D341Med (cell line): ENCODE measurements at places on chromosomes 12 and 14.

- DNase-seq: no peak
Measured at GRCh38 chr12:130601327-130601726, 114.8 kb downstream of the RIMBP2 start.

DNA sequence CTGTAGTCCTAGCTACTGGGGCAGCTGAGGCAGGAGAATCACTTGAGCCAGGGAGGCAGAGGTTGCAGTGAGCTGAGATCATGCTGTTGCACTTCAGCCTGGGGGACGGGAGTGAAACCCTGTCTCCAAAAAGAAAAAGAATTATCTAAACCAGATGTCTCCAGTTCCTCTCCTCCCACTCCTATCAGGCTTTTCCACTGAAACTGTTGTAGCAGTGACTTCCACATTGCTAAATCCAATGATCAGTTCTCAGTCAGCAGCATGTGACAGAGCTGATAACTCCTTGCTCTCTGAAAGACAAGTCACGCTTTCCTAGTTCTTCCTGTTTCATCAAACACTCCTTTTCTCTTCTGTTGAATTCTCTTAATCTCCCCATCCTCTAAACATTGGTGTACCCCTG is 8.6 kb downstream of the SLC38A6 start:
- DNase-seq: no peak

GRCh38 chr14:28468191-28469151 is 298.1 kb upstream of the FOXG1 start:
- DNase-seq: no peak

GRCh38 chr12:128729628-128730121 is 94.1 kb downstream of the SLC15A4 start:
- no peak for DNase-seq

DNA sequence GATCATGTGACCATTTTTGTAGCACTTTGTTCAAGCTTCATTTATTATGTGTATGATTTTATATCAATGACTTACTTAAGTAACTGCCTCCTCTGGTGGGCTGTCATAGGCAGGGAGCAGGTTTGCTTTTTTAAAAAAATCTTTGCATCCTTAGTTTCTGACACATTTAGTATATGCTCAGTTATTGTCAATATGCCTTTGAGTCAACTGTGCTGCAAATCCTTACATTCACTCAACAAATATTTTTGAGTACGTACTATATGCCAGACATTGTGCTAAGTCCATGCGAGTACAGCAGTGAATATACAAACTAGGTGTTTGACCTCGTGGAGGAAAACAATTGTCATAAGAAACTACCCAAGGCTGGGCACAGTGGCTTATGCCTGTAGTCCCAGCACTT is 4.4 kb upstream of the ANAPC5 start:
- DNase-seq: no peak

GRCh38 chr14:53872681-53873089 is 83.9 kb downstream of the BMP4 start:
- DNase-seq: no peak

- no peak for DNase-seq
Measured at GRCh38 chr12:14562279-14562678, 5.4 kb downstream of the PLBD1 start.

GRCh38 chr14:101075025-101075800 is 171.7 kb upstream of the RTL1 start:
- DNase-seq: peak; percentile 18

GRCh38 chr12:68972595-68972994 is 39.6 kb upstream of the CPM start:
- DNase-seq: no peak

DNA sequence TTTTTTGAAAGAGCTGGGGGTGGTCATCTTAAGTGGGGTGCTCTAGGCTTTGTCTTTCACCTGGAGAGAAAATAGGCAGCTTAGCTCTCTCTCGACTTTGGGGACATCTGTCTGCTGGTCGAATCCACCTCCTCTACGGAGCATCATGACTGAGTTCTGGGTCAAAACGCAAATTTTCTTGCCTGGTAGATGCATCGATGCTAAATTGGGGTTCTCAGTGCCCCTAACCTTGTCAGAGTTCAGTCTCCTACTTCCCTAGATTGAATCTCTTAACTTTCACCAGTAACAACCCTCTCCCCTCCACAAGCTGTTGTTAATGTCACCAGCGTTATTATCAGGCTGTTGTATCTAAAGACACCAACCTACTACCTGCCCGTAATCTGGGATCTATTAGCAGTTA is 682 bp downstream of the FLRT2 start:
- DNase-seq: no peak

DNA sequence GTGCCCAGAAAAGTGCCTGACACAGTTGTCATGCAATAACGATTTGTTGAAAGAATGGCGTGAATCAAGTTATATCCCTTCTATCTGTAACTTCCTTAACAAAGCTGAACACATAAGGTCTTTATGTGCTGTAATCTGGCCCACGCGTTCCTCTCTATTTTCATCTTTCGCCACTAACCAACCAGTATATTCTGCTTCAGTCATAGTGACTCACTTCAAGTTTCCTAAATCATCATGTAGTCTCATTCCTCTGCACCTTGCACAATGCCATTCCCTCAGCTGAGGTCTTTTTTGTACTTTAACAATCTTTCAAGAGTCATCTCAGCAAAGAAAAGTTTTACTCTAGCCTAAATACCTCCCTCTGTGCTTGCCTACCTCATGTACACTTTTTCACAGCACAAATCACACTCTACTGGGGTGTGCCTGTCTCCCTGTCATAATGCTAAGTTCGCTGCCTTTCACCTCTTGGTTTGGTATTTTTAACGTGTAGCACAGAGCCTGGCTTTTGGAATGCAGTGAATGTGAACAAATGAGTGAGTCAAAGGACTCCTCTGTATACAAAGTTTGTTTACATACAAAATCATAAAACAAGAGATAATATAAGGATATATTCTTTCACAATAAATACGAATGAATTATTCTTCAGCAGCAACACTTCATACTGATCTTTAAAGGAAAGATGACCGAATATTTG is 2.9 kb upstream of the CMAS start:
- no peak for DNase-seq

- no peak for DNase-seq
Measured at GRCh38 chr12:32864731-32865130, 31.8 kb downstream of the PKP2 start.

DNA sequence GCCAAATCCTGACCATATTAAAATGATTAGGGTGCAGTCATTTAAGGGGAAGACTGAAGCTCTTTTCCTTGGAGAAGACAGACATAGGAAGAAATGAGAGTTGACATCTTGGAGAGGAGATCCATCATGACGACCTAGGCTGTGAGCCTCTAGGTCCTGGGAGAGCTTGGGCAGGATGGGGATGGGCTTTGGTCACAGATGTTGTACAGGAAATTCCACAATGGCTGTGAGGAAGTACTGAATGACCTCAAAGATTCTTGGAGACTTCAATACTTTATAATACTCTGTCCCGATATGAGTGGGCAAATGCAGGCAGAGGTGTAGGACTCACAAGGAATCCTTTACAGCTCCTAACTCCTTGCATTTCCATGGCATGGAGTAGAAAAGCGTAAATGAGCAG is 204.9 kb upstream of the FRMD6 start:
- DNase-seq: no peak

DNA sequence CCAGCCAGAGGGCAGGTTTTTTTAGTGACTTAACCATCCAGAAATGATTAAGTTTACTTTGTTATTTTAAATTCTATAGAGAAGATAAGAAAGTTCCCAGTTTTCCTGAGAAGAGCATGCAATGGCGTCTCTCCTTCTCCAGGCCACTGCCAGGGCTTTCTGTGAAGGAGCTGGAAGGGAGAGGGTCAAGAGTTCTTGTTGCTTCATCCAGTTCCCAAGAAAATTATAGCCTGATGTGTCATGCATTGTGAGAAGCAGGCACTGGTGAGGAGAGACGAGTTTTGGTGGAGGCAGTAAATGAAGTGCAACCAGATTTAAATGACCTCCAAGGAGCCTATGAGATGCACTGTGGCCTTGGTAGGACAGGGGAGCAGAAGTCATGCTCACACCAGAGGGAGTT is 14.2 kb downstream of the ELK3 start:
- DNase-seq: no peak

DNA sequence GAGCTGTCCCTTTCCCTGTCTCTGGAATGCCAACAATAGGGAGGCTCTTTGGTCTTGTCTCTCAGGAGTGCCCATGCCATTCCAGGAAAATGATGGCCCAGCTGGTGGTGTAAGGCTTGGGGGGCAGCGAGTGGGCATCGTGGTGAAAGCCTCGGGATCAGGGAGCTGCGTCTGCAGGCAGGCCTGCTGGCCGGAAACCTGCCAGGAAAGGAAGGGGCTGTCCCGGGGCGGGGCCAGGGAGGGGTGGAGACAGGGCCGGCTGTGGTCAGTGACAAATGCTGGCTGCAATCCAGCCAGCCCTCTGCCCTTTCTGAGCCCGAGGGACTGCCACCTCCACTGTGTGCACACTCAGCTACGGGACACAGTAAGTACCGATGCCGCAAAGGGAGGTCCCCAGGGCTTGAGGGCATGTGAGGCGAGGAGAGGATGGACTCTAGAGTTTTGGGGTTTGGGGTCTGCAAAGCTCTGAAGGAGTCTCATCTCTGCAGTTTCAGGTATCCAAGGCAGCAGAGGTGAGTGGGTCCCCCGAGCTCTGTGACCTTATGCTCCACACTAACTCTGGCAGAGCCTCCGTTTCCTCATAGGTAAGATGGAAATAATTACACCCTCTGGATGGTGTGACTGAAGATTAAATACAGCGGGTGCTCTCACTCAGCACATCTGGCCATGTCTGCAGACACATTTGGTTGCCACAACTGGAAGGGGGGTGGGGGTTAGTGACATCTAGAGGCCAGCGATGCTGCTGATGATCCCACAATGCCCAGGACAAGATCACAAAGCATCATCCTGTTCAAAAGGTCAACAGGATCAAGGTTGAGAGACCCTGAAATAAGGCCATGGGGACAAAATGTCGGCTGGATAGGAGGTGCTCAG is at the start of gene SERPINA5:
SERPINA5 (plus strand) TSS at position 300 of the 873 bp plus-strand sequence. CDS start 5,937 bp downstream, outside the sequence.
- DNase-seq: no peak

DNA sequence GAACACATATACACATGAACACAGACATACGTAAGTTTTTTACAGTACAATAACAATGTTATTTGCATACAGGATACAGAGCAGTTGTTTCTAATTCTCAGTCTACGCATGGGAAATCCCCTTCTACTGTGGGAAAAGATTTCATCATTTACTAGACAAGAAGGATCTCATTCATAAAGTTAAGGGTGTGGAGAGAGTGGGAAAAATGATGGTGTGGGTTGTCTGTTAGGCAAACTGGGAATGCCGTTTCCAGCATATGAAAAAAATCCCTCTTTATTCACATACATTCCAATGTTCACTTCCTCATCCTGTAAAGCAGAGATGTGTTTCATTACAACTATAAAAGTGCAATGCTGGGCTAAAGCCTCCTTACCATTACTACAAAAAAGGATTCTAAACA is 120.9 kb downstream of the SINHCAF start:
- no peak for DNase-seq

DNA sequence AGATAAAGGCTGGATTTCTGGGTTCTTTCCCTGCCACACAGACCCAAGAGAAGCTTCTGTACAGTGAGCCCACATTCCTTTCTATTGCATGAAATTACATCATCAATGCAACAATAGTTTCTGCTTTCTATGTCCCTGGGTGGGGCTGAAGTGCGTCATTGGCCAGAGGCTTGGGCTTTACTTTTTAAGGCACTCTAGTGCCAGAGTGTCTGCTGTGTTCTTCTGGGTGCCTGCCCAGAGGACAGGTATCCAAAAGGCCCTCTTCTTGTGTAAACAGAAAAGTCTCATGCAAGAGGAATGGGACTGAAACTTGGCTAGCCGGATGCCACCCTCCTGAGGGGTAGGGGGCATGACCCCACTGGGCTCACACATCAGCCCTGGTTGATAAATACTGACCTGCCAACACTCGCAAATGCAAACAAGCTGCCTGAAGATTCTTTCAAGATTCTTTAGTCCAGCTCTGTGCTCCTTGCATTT is 5.9 kb downstream of the KRT86 start:
- no peak for DNase-seq

- no peak for DNase-seq
Measured at GRCh38 chr14:101556566-101557320, 4.6 kb upstream of the DIO3 start.

GRCh38 chr14:51147183-51147582 is 52.3 kb upstream of the TRIM9 start:
- no peak for DNase-seq

DNA sequence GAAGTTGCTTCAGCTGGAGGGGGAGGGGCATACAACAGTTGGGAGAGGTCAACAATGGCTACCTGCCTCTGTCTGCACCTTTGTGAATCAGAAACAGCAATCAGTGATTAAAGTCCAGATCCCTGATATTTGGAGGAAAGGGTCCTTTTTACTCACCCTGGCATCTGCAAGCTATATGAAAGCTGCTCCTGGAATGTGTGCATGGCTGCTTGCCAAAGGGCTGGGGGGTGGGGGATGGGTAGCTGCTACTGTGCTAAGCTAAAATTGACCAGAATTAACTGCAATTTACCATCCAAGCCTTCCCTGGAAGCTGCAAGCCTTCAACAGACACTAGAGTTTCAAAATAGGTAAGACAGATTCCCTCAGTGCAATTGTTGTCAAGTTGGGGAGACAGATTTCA is 13.5 kb upstream of the GTF2A1 start:
- no peak for DNase-seq

DNA sequence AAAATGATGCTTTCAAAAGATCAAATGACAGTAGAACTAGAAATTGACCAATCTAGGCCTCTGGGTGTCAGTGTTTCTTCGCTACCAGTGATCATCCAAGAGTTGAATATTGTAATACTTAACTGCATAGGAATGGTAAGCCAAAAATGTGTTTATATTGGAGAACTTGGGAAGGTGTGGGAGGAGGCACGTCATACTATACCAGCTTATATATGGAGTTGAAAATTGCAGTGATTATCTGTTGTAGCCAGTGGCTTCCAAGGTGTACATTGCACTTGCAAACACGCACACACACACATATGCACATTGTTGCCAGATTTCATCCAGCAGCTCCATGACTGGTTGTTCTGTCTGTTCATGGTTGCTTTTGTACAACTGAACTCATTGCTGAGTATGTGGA is 36.1 kb downstream of the EID3 start:
- DNase-seq: no peak

GRCh38 chr12:108107293-108107692 is 21.8 kb upstream of the WSCD2 start:
- DNase-seq: no peak

DNA sequence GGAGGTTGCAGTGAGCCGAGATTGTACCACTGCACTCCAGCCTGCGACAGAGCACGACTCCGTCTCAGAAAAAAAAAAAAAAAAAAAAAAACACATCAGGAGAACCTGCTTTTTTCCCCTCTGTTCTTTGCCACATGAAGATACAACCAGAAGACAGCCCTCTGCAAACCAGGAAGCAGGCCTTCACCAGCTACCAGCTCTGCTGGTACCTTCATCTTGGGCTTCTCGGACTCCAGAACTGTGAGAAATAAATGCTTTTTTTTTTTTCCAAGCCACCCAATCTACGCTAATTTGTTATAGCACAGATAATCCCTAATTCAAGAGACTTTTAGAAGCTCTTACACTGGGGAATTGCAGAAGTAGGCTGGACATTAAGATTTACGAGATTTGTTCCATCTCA is 121.2 kb downstream of the GARIN6 start:
- no peak for DNase-seq

- no peak for DNase-seq
Measured at GRCh38 chr14:105102361-105102870, 37.2 kb upstream of the GPR132 start.

- no peak for DNase-seq
Measured at GRCh38 chr12:118059341-118060191, 1.4 kb downstream of the WSB2 start.
